ENCODE measurements at places on chromosomes 4 and X.

- no peak for DNase-seq
These were observed 519.2 kb downstream of the ARAP2 start for GRCh38 chr4:35725131-35725530.

GRCh38 chr4:8835521-8836365 lies 35.9 kb downstream of the HMX1 start:
- no peak for DNase-seq

DNA sequence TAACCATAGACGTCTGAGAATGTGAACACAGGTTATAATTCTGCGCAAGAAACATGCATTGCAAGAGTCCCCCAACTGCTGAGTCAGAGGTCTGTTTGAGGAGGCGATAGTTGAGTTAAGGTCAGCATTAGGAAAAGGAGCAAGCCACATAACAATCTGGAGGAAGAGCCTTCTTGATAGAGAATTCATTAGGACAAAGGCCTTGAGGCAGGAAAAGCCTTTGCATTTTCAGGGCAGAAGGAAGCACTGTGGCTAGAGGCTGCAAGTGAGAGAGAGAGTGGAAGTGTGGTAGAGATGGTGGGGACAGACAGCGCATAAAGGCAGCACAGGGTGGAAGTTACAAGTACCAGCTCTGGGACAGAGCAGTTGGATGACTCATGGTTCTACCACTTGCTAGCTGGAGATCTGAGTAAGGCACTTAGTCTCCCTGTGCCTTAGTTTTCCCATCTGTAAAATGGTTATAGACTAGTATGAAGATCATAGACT lies 125.8 kb upstream of the LNX1 start:
- DNase-seq: no peak

DNA sequence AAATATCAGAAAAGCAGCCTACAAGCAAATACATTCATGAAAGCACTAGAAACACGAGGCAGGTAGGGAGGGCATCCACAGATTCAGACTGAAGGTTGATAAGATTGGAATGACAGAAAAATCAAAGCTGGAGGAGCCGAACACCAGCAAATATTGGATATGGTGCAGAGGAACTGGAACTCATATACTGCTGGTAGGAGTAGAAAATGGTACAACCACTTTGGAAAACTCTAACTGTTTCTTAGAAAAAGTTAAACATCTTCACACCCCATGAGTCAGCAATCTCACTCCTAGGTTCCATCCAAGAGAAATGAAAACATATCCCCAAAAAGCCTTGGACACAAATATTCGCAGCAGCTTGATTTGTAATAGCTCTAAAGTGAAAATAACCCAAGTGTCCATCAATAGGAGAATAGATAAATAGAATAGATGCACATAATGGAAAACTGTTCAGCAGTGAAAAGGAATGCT lies 27.1 kb downstream of the CD99L2 start:
- no peak for DNase-seq

GRCh38 chr4:183147983-183148382 lies 48.9 kb downstream of the WWC2 start:
- DNase-seq: no peak

- no peak for DNase-seq
These were observed 11.5 kb downstream of the XIAP start for GRCh38 chrX:123871309-123871708.

DNA sequence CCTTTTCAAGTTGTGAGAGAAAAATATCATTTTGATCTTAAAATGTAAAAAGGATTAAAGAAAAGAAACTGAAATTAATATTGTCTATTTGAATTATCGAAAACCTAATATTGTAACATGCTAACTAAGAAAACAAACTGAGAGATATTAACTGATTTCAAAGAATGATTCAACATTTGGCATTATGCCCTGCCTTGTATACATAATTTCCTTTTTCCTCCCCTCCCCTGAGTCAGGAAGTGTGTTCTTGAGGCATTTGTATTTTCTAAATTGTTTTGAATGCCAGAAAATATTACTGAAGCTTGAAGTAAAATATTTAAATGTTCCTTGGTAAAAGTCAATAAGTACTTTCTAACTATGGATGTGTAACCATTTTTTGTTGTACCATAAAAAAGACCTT lies 49.4 kb downstream of the RPS6KA3 start:
- DNase-seq: no peak

- no peak for DNase-seq
These were observed 110.6 kb downstream of the TTC29 start for GRCh38 chr4:146835096-146835495.

DNA sequence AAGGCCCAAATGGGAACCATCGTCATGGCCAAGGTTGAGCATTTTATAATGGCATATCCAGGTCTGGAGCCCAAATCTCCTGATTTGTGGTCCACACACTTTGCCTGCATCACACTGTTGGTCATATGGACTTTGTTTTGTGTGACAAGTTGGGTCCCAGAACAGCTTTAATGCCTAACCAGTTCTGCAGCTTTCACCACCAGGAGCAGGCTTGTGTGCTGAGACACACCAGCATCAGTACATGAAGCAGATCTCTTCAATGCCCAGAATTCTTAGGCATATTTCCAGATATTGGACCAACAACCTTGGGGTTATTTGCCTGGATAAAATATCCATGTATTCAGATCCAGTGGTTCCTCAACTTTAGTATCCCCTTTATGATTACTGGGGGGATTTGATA lies 371.3 kb downstream of the FBXW7 start:
- DNase-seq: no peak

DNA sequence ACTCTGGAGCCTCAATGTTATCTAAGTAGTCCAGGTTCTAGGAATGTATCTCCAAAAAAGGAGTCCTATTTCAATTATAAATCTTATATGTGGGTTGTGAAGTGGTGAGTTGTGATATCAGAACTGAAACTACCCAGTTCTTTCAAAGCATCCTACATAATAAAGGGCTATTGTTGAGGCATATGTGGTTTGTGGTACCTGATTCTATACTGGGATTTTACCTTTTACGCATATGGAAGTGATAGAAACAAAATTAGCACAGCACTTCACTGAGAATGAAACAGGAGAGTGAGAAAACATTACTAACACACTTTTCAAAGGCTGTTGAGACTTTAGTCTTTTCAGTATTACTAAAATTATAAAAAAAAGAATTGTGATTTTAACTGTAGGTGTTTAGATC lies 417.7 kb upstream of the GALNT7 start:
- no peak for DNase-seq

GRCh38 chr4:167290678-167291077 lies 56.4 kb upstream of the SPOCK3 start:
- DNase-seq: no peak

- no peak for DNase-seq
These were observed 89.5 kb downstream of the HMX1 start for GRCh38 chr4:8782135-8782534.

- DNase-seq: no peak
These were observed 22.5 kb downstream of the PPA2 start for GRCh38 chr4:105451346-105451745.

DNA sequence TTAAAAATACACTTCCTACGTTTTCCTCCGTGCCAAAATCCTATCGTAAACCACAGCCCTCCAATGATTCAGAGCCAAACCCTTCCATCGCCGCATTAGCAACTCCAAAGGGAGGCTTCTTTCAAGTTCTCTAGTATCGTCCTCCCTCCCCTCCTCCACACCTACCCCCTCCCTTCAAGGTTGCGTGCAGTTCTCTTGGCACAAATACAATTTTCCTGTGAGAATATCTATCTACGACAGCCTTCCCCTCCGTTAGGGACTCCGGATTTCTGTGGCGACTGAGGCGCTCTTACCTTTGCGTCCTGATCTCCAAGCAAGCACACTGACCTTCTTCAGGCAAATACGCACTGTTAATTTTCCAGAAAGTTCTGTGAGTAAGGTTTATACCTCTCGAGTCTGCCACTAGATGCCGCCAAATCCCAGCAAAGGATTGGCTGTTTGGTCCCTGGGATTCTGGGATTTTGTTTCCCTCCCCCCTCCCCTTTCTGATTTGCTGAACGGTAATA lies 1.2 kb upstream of the MORF4L2 start:
- DNase-seq: no peak

DNA sequence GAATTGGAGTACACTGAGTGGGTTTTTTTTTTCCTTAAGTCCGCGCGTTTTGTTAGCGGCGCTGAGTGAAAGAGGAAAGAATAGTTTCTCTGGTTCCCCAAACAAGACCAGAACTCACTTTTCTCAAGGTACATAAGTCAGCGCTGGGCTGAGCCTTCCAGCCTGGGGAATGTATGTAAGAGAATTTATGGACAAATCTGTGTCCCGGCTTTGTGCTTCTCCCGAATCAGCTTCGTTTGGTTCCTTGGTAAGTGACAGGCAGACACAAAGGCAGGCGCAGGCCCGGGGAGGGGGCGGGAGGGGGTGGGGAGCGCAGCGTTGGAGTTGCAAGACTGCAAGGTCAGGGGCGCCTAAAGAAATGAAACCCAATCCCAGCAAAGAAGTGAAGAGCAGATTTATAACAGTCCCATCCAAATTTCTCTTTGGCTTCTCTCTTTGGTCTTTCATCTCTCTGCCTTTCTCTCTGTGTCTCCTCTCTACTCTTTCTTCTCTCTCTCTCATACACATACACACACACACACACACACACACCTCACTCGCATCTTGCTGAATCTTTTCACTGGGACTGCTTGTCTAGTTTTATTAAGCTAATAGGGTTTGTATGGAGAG lies 981 bp downstream of the TET2 start:
- no peak for DNase-seq

DNA sequence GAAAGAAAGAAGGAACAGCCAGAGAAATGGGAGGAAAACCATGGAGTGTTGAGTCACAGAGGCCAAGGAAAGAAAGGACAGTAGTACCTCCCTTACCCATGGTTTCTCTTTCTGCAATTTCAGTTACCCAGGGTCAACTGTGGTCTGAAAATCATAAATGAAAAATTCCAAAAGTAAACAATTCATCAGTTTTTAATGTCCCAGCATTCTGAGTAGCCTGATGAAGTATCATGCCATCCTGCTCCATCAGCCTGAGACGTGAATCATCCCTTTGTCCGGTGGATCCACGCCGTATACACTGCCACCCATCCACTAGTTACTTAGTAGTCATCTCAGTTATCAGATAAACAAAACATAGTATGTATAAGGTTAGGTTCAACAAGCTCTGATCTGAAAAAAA lies 114.2 kb downstream of the COMMD8 start:
- DNase-seq: no peak

GRCh38 chr4:41575665-41576064 lies 37.7 kb downstream of the LIMCH1 start:
- no peak for DNase-seq

DNA sequence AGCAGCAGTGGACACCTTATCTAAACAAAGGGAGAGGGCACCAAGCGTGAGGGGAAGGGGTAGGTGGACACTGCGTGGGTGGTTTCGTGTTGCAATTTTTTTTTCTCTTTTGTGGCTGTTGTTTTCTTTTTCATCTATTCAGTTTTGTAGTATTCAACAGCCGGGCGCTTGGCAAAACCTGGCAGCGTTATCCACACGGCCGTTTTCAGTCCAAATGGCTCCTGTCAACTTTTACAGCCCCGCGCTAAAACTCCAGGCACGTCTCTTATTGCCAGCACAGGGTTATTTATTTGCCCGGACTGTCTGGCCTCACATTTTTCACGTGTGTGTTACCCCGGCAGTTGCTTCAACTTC lies 192.2 kb downstream of the BCOR start:
- no peak for DNase-seq

GRCh38 chr4:148998719-148999118 lies 556.5 kb upstream of the NR3C2 start:
- DNase-seq: no peak

DNA sequence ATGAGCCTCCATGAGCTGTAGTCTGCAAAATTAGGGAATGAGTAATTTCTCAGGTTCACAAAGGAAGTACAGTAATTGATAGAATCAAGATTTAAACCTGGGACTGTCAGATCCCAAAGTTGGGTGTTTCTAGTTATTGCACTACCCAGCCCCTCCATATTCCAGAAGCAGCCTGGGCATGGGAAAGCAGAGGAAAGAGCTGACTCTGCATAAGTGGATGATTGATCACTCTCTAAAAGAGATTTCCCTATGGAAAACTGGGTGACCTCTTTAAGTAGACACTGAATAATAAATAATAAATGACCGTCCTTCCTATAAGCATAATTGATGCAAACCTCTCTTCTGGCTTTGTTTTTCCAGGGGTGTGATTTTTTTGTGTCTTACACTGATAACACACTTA lies 5.2 kb downstream of the NAAA start:
- DNase-seq: no peak

DNA sequence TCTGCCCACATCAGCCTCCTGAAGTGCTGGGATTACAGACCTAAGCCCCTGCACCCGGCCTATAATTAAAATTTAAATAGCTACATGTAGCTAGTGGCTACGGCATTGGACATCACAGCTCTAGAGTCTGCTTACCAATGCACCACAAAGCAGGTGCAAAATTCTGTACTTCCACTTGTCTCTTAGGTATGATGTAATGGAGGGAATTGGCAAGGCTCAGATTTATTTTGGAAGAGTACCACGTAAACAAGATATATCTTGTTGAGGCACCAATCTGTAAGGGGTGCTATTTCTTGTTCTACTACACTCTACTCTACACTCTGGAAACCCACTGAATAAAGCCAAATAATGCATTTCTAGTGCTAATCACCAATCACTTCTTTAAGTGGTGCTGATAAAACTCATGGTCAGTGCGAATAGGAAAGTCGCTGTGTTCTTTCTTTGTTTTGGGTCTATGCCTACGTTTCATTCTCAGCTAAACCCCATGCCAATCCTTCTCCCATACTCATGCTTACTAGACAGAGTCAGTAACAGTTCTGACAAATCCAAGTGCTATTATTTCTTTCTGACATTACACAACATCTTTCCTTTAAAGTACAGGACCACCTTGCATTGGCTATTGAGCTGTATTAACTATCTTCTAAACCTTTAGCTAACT lies 92.3 kb downstream of the GC start:
- DNase-seq: no peak

GRCh38 chrX:68920561-68920960 lies 91.7 kb downstream of the EFNB1 start:
- DNase-seq: no peak

DNA sequence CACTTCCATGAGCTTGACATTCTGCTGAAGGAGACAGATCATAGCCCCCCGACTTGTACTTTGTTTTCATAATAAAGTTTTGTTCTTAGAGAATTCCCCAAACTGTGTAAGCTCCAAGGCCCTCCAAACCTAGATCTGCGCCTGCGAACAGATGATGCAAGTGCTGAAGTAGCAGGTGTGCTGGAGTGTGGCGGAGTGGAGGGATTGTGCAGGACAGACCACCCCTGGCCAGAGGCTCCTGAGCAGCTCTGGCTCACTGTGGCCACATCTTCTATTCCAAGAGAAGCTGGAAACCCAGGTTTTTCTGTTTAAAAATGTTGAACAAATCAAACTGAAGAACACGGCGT lies 46.4 kb downstream of the TBC1D14 start:
- no peak for DNase-seq

DNA sequence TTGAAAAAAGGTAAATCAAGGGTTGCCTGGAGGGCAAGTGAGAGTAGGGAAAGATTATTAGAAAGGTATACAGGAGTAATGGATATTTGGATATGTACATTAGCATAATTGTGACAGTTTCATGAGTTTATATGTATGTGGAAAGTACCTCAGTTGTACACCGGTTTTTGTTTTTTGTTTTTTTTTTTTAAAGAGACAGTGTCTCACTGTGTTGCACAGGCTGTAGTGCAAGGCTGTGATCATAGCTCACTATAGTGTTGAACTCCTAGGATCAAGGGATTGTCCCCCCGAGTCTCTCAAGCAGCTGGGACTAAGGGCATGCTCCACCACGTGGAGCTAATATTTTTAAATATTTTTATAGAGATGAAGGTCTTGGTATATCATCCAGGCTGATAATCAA lies 15.3 kb upstream of the HPGD start:
- no peak for DNase-seq

- no peak for DNase-seq
These were observed at the start of gene PRRG1 for GRCh38 chrX:37349221-37350033. TSS of gene PRRG1 (plus strand) at chrX:37349364. CDS start at chrX:37406250, 56,886 bp downstream.
